ENCODE measurements at places on chromosomes 3 and 15.

GRCh38 chr3:139251529-139251928, 92.3 kb upstream of the MRPS22 start:
- DNase-seq: no peak

DNA sequence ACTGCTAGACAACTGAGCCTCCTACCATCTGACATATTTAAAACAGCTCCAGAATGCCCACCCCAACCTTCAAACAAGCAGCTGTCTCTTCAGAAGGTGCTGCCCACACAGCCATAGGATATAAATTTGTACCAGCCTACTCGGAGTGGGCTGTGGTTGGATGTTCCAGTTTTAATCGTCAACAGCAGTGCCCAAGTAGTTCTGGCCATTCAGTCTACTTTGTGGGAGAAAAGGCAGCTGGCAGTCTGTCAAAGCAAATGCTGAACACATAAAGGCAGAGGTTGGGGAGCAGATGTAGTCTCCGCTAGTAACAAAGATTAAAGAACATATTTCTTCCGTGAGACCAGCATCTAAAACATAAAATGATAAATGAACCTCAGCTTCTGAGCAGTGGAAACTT, 15.9 kb upstream of the ERC2 start:
- DNase-seq: no peak

GRCh38 chr3:51691949-51692348, 14.9 kb upstream of the GRM2 start:
- DNase-seq: peak; percentile 4

DNA sequence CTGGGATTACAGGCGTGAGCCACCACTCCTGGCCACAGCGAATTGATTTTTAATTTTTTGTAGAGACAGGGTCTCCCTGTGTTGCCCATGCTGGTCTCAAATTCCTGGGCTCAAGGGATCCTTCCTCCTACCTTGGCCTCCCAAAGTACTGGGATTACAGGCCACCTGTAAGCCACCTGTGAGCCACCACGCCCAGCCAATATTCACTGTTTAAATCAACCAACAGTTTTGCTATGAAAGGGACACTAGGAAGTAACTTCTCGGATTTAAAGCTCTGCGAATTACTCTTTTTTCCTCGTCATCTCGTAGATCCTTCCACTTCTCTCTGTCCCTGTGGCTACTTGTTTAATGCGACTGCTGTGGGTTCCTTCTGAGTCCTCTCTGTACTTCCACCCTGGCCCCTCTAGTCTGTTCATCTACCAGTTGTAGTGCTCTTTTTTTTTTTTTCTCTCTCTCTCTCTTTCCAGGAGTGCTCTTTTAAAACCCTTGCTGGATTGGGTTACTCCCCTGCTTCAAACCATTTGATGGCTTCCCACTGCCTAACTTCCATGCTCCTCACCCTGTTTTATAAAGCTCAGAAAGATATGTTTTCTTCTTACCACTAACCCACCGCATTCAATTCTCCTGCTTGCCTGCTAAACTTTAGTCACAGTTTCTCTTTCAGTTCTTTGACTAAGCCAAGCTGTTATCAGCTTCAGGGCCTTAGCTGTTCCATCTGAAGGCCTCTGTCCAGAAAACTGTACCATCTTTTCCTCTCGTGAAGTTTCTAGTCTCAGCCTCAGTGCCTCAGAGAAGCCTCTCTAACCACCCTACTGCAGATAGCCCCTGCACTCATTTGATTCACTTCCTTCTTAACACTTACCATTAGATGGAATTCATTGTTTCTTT, 12.4 kb downstream of the RTF1 start:
- DNase-seq: no peak

DNA sequence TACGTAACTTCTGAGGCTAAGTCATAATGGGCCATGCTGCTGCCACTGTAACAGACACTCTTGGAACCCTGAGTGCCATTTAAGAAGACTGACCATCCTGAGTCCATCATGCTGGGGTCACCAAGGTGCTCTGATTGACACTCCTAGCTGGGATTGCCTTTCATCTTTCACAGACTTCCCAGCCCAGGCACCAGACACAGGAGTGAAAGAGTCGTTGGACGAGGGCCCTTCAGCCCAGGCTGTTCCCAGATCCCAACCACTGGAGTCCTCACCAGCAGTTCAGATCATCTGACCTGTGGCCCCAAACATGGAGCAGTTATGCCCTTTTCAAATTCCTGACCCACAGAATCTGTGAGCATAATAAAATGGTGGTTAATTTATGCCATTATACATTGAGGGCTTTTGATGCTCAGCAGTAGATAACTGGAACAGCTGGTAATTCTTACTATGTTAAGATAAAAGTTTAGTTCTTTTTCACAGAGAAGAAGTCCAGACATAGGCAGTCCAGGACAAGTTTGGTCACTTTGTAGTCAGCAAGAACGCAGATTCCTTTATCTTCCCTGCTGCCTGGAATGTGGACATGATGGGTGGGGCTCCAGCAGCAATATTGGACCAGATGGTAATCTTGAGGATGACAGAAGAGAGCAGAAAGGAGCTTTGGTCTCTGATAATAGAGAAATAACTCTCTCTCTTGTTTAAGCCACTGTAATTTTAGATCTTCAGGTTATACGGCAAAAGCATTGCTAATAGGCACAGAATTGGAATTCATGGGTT, 7.3 kb upstream of the EHD4 start:
- no peak for DNase-seq

- DNase-seq: no peak
Measured at GRCh38 chr15:81194723-81195122, 2.0 kb upstream of the IL16 start.

GRCh38 chr3:65671004-65671403, 367.7 kb downstream of the MAGI1 start:
- no peak for DNase-seq

DNA sequence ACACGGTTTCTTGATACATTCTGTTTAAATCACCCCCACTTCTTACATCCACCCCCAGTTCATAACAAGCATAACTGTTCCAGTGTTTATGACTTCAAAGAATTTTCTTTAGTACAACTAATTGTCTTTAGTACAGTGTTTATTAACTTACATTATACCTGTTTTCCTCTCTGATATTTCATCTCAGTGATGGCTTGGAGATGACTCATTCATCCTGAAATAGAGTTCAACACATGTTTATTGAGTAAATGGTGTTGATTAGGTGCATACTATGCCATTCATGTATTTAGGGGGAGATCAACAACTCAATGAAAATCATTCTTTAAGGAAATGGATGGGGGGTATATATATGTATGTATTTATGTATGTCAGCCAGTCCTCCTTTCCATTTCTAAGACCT, 21.7 kb upstream of the UTS2B start:
- DNase-seq: no peak

- DNase-seq: no peak
Measured at GRCh38 chr3:118900737-118901525, 133.7 kb downstream of the IGSF11 start.

Data from CD8-positive, alpha-beta T cell (primary cell).